ENCODE measurements at places on chromosomes 2 and 18. TPM values are rescaled to one million over a fixed set of nuclear protein-coding genes. Genes with fewer than 3 reads are reported as not detected.

DNA sequence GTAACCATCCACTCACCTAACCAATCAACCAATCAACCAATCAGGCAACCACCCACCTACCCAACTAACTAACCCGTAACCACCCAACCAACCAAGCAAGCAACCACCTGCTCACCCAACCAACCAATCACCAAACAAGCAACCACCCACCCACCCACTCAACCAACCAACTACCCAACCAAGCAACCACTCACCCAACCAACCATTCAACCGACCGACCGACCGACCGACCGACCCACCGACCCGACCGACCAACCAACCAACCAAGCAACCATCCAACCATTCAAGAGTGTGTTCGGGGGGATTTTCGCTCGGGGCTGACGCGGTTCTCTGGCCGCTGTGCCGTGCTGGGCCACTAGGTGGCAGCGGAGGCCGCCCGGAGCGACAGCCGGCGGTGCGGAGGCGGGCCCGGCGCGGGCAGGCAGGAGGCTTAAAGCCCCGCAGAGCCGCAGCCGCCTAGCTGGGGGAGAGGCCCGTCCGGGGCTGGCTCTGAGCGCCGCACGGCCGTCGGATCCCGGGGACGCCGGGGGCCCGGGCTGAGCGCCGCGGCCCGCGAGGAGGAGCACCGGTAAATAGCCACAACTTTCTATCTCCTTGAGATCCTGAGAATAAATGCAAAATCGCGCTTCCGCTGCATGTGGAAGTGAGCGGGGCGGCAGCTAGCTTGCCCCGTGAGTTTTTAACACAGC, at the start of gene MC5R:
Gene MC5R, plus strand, starts transcription at position 443 of the 689 bp plus-strand sequence. CDS start 1,617 bp downstream, outside the sequence.
- DNase-seq: peak; percentile 82
- H3K27ac ChIP-seq: no peak within 1 kb of the TSS
- H3K4me1 ChIP-seq: no peaks in the 10 kb centered on the region
- no peaks in the 10 kb centered on the region for H3K36me3 ChIP-seq
- H3K4me3 ChIP-seq: peak within 1 kb of the TSS; percentile 52

DNA sequence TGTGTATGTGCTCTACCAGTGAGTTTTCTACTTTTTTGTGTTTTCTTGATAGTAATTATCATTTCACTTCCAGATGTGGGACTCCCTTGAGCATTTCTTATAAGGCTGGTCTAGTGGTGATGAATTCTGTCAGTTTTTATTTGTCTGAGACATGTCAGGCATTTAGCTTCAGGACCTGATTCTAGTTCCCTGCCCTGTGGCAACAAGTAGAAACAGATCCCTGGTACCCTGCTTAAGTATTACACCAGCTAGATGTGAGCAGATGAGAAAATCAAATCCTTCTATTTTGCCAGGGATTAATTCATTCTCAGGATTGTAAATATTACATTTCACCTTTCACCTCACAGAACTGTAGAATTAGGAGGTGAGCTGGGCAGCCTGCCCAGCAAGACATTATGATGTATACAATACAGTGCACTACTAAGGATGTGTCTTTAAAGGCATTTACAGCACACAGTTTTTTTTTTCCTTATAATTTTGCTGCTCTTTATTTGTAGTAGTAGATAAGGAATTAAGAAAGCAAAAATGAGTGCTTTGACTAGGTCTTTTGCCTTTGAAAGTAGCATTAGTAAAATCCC, 35.1 kb downstream of the GALM start:
- no peaks in the 10 kb centered on the region for H3K4me1 ChIP-seq
- H3K4me3 ChIP-seq: no peak overlapping the region
- no peak for DNase-seq
- H3K27me3 ChIP-seq: no peaks in the 10 kb centered on the region
- no peaks in the 10 kb centered on the region for H3K36me3 ChIP-seq
- H3K27ac ChIP-seq: no peak overlapping the region

DNA sequence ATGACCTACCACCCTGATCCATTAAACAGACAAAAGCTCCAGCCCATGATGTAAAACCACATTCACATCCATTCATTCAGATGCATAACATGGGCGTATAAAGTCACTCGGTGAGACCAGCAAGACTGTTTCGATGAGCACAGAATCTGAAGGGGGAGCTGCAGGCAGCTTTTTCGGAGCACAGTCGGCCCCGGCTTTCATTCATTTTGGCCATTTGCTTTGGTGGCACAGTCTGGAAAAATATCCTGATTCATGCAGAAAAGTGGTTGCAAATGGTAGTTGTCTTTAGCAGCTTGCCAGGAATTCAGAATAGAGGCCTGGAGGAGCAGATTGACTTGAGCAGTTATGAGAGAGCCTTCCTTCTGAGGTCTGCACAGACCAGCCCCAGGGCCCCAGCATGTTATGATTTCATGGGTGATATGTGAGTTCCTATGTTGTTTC, 11.2 kb downstream of the ARID5A start:
- H3K27me3 ChIP-seq: no peaks in the 10 kb centered on the region
- H3K27ac ChIP-seq: peak overlapping the region; percentile 3

Gene PHOSPHO2
- polyA plus RNA-seq: 8.7 TPM

DNA sequence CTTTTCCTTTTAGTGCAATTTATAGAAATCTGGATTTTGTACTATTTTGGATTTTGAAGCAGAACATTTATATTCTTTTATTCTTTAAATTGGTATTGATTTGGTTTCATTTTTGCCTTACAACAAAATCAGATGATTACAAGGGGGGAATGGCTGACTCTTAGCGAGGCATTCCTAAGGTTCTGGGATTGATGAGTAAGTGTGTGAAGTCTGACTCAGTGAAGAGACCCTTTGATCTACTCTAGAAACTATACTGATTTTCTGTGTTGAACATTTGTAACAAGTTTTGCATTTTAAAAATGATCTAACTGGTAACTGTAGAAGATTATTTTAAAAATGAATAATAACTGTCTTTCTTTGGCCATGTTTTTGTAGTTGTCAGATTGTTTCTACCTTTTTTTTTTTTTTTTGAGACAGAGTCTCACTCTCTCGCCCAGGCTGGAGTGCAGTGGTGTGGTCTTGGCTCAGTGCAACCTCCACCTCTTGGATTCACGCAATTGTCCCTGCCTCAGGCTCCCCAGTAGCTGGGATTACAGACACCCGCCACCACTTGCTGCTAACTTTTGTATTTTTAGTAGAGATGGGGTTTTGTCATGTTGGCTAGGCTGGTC, 48.7 kb downstream of the TTC39C start:
- peaks cover 20% of the 10 kb centered on the region for H3K4me1 ChIP-seq
- H3K36me3 ChIP-seq: peaks cover 13% of the 10 kb centered on the region
- no peak overlapping the region for H3K4me3 ChIP-seq

- H3K27me3 ChIP-seq: no peaks in the 10 kb centered on the region
- no peak overlapping the region for H3K4me3 ChIP-seq
- no peak overlapping the region for H3K27ac ChIP-seq
- no peaks in the 10 kb centered on the region for H3K36me3 ChIP-seq
These were observed 21.6 kb downstream of the STON1 start for GRCh38 chr2:48551548-48551947.

DNA sequence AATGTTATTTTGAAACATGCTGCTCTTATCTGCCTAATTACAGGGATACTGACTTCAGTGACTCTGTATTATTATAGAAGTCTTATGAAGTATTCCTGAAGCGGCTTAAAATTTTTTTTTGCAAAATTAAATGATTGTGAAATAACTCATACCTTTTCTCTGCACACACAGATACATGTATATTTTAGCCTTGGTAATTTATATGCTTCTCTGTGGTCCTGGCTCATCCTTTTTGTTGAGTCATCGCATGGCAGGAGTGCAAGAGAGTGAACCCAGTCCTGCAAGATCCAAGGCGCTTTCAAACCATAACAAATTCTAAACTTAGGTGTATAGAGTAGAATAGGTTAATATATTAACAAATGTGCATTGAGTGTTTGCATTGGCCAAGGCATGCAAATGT, 8.6 kb downstream of the CCNT2 start:
- no peak overlapping the region for H3K4me3 ChIP-seq
- no peaks in the 10 kb centered on the region for H3K27me3 ChIP-seq
- 0 out of 2 replicates have a peak overlapping the region, but pooled peaks have one; percentile 34 for H3K27ac ChIP-seq
- no peaks in the 10 kb centered on the region for H3K36me3 ChIP-seq
- peaks cover 27% of the 10 kb centered on the region for H3K4me1 ChIP-seq

DNA sequence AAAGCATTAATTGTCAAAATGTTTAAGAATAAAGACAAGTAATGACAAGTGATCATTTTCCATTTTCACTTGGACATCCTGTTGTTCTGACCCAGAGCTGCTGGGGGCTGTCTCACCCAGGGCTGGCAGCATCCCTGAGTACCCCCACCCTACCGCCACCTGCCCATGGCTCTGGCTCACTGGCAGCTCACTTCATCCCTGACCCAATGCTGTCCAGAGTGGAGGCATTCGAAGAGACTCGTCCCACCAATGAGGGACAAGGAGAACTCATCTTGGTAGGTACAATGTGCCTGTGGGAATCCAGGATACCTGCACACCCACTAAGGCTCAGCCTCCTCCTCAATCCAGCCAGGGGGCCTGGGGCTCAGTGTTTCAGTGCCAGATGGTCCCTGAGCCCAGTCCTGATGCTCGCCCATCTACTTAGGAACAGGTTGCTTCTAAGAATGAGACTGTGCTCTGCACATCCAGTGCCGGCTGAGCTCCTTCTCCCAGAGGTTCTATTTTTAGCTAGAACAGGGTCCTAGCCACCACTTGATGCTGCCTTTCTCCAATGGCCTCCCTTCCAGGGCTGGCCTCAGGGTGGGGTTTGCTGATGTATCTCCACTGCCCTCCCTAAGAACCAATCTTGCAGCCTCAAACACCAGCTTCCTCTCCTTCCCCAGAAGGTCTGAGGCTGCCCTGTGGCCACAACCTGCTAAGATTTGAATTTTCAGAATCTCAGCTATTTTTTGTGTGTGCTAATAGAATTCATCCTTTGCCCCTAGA, 53.7 kb downstream of the ADD2 start:
- H3K4me3 ChIP-seq: no peak overlapping the region
- H3K27ac ChIP-seq: no peak overlapping the region
- H3K36me3 ChIP-seq: peaks cover 4% of the 10 kb centered on the region
